ENCODE measurements at places on chromosomes 1 and 21.

- DNase-seq: no peak
Observed at GRCh38 chr1:16318555-16318954, 33.7 kb downstream of the FBXO42 start.

GRCh38 chr1:185108321-185108720, 48.4 kb downstream of the TRMT1L start:
- no peak for DNase-seq

DNA sequence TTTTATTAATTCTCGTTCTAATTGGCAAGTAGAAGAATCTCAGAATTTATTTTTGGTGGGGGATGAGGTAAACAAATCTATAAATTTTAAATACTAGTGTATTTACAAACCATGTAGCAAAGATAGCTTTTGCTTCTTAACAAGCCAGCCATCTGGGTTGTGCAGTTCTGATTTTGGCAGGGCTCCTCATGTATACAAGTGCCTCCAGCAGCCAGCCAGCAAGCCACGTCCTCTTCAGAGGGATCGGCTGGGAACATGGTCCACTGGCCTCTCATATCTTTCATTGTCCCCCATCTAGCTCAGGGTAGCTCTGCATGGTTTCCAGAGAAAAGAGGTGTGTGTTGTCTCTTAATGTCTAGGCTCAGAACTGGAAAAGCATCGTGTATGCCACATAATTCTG, 659.1 kb downstream of the MRPL39 start:
- DNase-seq: no peak

DNA sequence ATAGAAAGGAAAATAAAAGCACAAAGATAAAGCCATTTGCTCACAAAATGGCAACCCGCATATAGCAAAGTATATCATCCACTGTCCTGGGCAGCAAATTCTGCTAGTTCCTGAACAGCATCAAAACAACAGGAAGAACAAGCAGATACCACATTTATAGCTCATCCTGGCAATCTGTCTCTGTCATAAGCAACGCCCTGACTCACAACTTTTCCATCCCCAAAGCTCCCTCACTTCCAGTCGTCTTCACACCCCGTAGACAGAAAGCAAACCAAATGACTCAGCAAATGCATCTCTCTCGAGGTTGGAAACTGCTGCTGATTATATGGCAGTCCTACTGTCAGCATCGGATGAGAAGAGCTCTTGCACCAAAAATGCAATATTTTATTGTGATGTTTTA, 65.8 kb downstream of the AK5 start:
- DNase-seq: no peak

DNA sequence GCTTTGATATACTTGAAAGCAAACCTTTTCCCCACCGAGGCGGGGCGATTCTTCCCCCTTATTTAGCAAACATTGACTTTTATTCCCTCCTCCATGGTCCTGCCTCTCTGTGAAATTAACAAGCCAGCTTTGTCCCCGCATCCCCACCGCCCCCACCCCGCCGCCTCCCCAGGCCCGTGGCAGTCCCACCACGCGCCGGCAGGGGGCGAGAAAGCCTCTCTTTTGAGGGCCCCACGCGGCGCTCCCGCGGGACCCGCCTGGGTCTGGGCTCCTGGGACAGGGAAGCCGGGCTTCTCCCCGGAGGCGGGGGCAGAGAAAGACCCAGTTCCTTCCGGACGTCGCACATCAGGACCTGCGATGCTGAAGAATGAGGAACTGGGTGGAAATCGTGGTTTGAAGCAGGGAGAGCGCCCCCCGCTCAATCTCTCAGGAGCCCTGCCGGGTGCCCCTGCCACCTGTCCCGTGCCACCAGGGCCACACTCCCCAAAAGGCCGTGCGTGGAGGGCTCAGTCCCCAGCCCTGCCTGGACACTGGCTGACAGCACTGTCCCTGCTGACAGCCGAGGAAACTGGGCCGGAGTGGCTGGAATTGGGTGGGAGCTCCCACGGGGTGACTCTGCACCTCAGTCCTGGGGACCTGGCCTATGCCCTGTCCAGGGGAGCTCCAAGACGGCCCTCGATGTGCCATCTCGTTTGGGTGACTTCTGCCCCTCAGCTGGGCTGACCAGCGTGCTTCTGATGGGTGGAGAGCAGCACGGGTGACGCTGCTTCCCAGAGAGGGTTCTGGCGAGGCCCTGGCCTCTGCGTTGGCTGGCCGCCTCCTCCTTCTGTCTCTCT, 8.6 kb upstream of the ACTRT2 start:
- DNase-seq: peak; percentile 31

- no peak for DNase-seq
Observed at GRCh38 chr1:87723193-87723592, 394.5 kb downstream of the LMO4 start.

- no peak for DNase-seq
Observed at GRCh38 chr1:244304656-244305055, 147.1 kb downstream of the ADSS2 start.

GRCh38 chr1:2311184-2312032, 79.9 kb downstream of the MORN1 start:
- peak; percentile 68 for DNase-seq

GRCh38 chr1:13652238-13652637, 47.8 kb upstream of the PRDM2 start:
- DNase-seq: no peak

GRCh38 chr1:68916221-68916902, 419.5 kb upstream of the DEPDC1 start:
- DNase-seq: no peak

GRCh38 chr1:78500529-78500928, 9.8 kb downstream of the PTGFR start:
- no peak for DNase-seq

DNA sequence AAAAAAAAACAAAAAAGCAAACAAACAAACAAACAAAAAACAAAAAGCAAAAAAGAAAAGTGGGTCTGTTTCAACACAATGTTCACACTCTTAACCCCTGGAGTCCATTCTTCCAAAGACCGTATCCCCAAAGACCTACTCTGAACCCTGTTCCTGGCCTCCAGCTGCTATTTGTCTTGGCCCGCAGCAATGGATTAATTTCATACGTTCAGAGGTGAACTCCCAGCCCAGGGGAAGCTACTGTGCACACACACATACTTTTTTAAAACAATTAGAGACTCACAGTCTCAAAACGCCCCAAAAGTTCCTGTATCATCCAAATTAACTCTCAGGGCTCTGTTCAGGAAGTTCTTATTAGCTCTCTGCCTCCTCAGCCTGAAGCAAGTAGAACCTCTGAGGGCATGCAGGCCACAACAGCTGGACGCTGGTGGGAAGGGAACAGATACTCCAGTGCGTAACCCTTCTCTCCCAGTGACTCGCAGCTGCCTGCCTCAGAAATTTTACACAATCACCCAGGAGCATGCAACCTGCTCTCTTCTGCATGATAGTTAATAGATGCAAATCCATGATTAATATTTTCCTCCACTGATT, 395.4 kb downstream of the RRAGC start:
- DNase-seq: no peak

DNA sequence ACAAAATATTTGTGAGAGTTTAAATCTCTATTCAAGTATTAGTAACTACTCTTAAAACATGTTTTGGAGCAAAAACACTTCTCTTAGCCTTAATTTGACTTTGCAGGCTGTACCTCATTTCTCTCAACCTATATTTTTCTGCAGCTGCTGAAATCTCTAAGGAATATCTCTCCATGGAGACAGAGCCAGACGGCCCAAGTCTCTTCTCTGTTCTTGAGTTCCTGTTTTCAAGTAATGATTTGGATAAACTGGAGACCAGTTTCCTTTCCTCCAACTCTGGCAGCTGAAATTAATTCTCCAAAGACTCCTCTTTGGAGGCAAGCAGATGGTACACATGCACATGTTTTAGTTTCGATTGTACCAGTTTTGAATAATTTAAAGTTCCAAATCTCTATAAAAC, 659.7 kb upstream of the NEGR1 start:
- no peak for DNase-seq

DNA sequence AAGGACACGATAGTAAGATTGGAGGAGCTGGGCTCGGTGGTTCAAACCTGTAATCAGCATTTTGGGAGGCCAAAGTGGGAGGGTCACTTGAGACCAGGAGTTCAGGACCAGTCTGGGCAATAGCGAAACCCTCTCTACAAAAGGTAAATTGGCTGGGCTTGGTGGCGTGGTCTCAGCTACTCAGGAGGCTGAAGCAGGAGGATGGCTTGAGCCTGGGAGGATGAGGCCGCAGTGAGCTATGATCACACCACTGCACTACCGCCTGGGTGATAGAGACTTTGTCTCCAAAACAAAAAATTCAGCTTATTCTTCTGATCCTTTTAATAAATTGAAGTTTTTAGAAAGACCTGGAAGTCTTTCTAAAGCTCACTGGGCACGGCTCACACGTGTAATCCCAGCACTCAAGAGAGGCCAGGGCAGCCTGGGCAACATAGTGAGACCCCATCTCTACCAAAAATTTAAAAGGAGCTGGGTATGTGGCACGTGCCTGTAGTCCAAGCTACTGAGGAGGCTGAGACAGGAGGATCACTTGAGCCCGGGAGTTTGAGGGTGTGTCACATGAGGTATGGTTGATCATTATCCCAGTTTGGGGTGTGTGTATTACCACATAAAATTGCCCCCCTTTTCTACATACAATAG, 15.3 kb downstream of the MASP2 start:
- no peak for DNase-seq

DNA sequence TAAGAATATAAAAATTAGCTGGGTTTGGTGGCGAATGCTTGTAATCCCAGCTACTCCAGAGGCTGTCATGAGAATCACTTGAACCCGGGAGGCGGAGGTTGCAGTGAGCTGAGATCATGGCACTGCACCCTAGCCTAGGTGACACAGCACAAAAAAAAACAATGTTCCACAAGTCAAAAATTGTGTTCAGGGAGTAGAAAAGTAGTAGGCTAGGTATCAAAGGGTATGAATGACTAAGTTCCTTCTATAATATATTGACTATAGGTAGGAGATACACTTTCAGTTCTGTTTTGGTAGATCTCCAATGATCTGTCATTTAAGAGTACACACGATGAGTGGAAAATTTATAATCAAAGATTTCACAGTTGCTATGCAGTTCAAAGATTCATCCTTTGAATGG, 16.7 kb downstream of the USP48 start:
- no peak for DNase-seq

DNA sequence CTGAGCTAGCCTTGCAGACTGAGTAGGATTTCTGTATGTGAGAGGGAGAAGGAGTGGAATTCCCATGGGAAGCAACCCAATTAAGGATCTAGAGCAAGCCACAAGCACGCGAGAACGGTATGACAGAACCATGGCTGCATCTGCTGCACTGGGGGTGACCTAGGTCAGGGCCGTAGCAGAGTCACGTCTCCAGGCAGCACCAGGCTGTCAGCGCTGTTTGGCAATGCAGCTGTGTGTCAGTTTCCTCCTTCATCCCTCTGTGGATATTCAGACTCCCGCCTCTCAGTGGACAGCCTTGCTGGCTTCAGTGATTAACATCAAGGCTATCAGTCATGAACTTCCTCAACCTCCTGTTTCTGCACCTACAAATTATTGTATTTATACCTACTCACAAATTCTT, 118.1 kb upstream of the PPP2R5A start:
- DNase-seq: peak; percentile 9

GRCh38 chr1:22978299-22978698, 5.6 kb upstream of the LACTBL1 start:
- no peak for DNase-seq

GRCh38 chr1:204456826-204457442, 37.7 kb downstream of the PIK3C2B start:
- no peak for DNase-seq

DNA sequence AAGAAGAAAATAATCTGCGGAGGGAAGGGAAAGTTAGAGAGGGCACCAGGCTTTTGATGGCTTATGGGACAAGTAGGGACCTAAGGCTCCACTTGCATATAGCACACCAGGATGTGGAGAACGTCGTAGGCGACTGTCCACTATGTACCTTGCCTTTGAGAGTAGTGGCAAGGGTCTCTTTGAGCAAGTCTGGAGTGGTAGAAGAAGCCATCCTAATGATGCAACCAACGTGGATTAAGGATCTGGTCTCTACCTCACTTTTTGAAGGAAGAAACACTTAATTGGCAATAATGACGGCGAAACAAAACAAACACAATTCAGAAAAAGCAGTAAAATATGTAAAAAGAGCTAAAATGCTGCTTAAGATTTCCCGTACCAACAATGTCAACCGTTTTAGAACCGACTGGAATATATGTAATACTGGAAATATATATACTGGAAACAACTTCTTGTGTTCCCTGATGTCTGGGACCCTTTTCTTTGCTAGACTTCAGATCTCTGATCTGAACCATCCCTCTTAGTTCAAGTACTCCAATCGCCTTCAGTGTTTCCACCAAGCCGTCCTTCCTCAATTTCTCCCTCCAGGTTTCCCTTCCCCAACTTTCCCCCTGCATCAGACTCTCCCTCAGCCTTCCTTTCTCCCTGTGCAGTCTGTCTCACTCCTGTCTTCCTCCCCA, 821 bp upstream of the KHDRBS1 start:
- no peak for DNase-seq

- DNase-seq: no peak
Observed at GRCh38 chr21:42304556-42305454, 10.4 kb downstream of the TFF3 start.

DNA sequence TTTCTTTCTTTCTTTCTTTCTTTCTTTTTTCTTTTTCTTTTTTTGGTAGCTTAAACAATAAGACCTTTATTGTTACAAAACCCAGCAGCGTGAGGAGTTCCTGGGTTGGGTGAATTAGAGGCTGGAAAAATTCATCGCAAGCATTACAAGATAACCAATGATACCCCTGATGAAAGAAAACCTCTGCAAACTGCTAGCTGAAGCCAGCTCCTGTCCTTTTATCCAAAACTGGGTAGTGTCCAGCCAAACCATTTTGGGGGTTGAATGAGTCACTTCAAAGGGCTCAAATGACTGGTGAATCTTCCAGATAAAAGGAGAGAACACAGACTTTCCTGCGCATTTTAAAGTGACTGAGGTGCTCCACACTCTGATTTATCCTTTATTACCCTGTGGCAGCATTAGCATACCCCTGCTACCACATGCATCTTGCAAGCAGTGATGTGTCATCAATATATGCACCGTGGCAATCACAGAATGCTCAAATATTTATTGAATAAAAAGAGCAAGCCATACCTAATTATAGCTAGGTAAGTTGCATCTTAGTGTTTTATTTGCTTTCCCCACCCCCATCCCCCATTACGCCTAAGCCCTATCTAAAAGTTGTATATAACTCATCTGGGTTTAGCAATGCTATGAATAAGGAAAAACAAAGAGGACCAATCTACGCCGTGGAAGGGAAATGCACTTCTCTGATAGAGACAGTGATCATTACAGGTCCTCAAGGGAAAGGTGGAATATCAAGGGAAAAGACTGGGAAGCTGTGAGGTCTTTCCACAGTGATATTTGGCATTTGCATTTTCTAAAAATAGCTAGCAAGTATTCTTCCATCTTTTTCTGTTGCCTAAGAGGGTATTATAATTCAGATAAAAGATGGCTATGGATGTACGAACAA, 32.4 kb upstream of the CEP350 start:
- no peak for DNase-seq

- DNase-seq: no peak
Observed at GRCh38 chr1:223258751-223259198, 105.2 kb downstream of the SUSD4 start.

GRCh38 chr1:210129759-210130158, 102.8 kb upstream of the SERTAD4 start:
- DNase-seq: no peak
